ENCODE measurements at places on chromosomes 13 and 19. TPM values are rescaled to one million over a fixed set of nuclear protein-coding genes. Genes with fewer than 3 reads are reported as not detected.

DNA sequence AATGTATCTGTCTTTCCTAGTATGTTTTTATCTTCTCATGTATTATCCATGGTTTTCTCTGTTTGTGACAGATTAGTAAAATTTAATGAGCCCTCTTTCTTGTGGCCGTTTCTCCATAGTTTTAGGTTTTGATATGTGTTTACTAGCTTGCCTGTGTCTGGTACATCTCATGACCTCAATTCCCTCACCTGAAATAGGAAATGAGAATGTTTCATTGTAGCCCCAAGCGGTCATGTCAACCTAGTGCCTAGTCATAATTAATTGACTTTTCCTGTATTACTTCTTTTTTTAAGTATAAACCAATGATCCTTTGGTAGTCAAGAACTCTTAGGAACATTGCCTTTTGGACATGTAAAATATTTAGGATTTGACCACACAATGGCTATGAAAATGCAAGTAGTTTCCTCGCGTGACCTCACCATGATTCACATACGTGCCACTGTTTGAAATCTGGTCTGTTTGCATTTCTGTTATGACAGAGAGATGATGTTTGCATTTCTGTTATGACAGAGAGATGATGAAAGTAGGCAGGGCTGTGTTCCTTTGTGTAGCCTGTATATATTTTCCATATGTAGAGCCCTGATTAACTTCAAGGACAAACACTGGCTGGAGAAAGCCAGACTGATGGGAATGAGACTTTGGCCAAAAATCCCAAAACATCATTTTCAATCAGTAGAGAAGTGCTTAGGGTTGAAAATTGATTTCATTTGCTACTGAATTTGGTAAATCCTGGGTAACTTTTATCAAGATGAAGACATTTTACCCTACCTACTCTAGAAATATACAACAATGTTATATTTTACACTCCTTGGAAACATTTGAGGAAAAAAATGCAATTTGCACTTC lies 104.8 kb downstream of the TNFRSF19 start:
- peaks cover 8% of the 10 kb centered on the region for H3K4me1 ChIP-seq
- no peak for DNase-seq
- H3K27me3 ChIP-seq = no peaks in the 10 kb centered on the region
- H3K27ac ChIP-seq = no peak overlapping the region

DNA sequence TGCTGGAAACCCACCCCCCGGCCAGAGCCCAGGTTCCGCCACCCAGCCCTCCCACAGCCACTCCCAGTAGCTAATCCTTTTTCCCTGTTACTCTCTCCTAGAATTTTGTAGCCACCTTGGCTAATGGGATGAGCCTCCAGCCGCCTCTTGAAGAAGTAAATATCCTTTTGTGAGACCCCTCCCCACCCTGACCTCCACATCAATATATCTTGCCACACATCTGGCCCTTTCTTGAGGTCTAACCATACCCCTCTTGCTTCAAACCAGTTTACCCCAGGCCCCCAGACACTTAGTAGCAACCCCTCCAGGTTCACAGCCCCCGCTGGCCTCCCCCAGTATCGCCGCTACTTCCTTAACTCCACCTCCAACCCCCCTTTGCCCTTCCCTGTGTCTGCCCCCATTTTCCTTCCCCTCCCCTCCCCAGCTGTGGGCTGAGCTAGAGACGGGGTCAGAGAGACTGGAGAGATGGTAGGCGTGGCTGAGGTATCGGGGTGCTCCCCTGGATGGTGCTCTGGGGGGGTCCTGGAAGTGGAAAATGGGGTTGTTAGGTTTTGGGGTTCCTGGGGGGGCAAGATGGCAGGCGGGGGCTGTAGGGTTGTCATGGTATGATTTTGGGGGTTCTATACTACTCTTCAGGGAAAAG lies 2.8 kb downstream of the PRMT1 start:
- peaks cover 36% of the 10 kb centered on the region for H3K4me1 ChIP-seq
- peak overlapping the region; percentile 99 for H3K27ac ChIP-seq
- peak overlapping the region; percentile 95 for H3K4me3 ChIP-seq
- H3K27me3 ChIP-seq = no peaks in the 10 kb centered on the region
- H3K36me3 ChIP-seq = peaks cover 5% of the 10 kb centered on the region
- no peak for DNase-seq

GRCh38 chr13:100600461-100600860 lies 11.9 kb upstream of the GGACT start:
- no peaks in the 10 kb centered on the region for H3K27me3 ChIP-seq
- H3K27ac ChIP-seq = no peak overlapping the region
- H3K36me3 ChIP-seq = no peaks in the 10 kb centered on the region
- no peaks in the 10 kb centered on the region for H3K4me1 ChIP-seq
- DNase-seq = no peak

- DNase-seq = no peak
- no peak overlapping the region for H3K27ac ChIP-seq
- no peaks in the 10 kb centered on the region for H3K36me3 ChIP-seq
- H3K4me1 ChIP-seq = no peaks in the 10 kb centered on the region
- no peak overlapping the region for H3K4me3 ChIP-seq
Measured at GRCh38 chr13:23660249-23660648, 90.0 kb downstream of the TNFRSF19 start.

- no peaks in the 10 kb centered on the region for H3K4me1 ChIP-seq
- no peak overlapping the region for H3K4me3 ChIP-seq
- H3K27me3 ChIP-seq = peaks cover 2% of the 10 kb centered on the region
- H3K36me3 ChIP-seq = no peaks in the 10 kb centered on the region
Measured at GRCh38 chr13:52906122-52906903, 57.9 kb upstream of the PCDH8 start.

DNA sequence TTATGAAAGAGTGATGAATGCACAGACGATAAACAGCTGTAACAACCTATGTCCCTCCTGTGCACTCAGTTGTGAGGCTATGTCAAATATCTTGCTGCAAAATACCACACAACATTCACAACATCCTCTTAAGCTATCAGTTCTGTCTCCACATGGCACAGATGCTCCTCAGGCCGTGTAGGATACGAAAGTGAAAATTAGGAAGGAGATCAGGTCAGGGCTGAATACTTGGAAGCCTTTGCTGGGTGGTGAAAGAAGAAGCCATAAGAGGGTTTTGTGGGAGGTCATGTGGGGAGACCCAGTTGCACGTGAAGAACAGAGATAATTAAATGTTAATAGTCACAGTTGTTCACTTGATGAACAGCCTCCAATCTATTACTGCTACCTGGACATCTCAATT lies 58.9 kb downstream of the RXFP2 start:
- H3K27me3 ChIP-seq = no peaks in the 10 kb centered on the region
- H3K36me3 ChIP-seq = no peaks in the 10 kb centered on the region
- no peak overlapping the region for H3K27ac ChIP-seq
- H3K4me3 ChIP-seq = no peak overlapping the region
- H3K4me1 ChIP-seq = no peaks in the 10 kb centered on the region
- no peak for DNase-seq

DNA sequence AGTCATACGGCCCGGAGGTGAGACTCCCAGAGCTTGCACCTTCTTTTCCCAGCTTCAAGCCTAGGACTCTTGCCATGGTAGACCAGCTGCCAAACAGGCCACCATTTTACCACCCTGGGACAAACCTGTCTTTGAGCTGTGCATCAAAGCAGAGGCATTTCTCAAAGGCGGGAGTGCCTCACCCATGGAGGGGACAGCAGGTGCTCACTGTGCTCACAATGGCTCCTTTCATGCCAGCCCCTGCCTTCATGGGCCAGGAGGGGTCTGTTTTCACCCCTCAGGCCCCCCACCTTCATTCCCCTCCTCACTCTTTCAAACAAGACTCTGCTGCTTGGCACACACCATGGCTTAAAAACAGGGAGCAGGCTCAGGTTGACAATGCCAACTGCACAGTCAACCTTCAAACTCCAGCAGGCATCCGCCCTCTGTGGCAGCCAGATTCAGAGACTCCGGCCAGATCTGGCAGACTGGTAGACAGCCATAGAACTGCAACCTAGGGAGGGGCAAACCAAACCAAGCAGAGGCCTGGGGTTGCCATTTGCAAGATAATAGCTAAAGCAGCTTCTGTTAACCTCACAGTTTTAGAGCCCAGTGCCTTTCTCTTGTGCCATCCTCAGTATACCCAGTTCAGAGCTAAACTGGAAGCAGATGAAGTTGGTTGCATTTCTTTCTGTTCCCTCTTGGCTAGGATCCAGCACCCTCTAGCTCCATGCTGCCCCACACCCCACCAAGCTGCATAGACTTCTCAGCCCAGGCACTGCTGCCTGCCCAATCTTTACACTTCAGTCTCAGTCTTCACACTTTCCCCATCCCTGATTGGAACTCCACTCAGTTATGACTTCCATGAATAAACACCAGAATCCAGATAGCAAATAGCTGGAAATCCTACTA lies 93.9 kb upstream of the SPATA13 start:
- H3K4me3 ChIP-seq = no peak overlapping the region
- H3K27me3 ChIP-seq = no peaks in the 10 kb centered on the region
- DNase-seq = no peak

Gene DAND5
- 0.26 TPM for total RNA-seq

- DNase-seq = peak; percentile 41
- H3K36me3 ChIP-seq = no peaks in the 10 kb centered on the region
- H3K27ac ChIP-seq = no peak overlapping the region
- H3K27me3 ChIP-seq = no peaks in the 10 kb centered on the region
- no peaks in the 10 kb centered on the region for H3K4me1 ChIP-seq
Measured at GRCh38 chr13:77919246-77919920, 752 bp upstream of the EDNRB start.

GRCh38 chr19:31355665-31356289 lies 6.5 kb upstream of the TSHZ3 start:
- peaks cover 9% of the 10 kb centered on the region for H3K4me1 ChIP-seq
- H3K27ac ChIP-seq = no peak overlapping the region
- no peak overlapping the region for H3K4me3 ChIP-seq
- no peaks in the 10 kb centered on the region for H3K36me3 ChIP-seq

Gene GNG7
- 3.2 TPM for total RNA-seq

GRCh38 chr19:41734156-41734555 lies 21.2 kb upstream of the CEACAM6 start:
- DNase-seq = no peak
- H3K4me1 ChIP-seq = no peaks in the 10 kb centered on the region
- no peak overlapping the region for H3K4me3 ChIP-seq
- no peak overlapping the region for H3K27ac ChIP-seq
- H3K36me3 ChIP-seq = no peaks in the 10 kb centered on the region
